Esophagus mucosa (tissue), 1 donor: ENCODE measurements at places on chromosomes 12 and 14.
A peak's percentile ranks its signal among the peaks of the same experiment; 100 is the strongest.

DNA sequence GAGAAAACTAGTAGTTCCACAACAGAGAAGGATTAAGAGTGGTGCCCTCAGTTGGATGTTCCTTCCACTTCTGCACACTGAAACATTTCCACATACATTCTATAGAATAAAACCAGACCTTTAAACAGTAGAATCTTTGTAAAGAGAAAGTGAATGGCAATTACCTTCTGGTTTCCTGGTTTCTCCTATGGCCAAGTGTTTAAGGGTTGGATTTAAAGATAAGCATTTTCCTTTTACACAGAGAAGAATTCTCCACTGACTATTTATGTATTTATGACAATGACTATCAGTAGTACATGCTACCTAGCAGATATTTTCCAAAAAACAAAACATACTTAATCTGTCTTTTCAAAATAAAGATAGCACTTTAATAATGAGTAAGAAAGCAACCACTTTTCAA lies 3.2 kb downstream of the ATG2B start:
- ATAC-seq, result no peak

- no peak for ATAC-seq
Observed at GRCh38 chr12:52480073-52480472, 6.5 kb upstream of the KRT6C start.

- no peak for ATAC-seq
Observed at GRCh38 chr14:102971314-102971713, 48.9 kb downstream of the AMN start.

GRCh38 chr12:89960011-89960507 lies 251.4 kb upstream of the ATP2B1 start:
- peak; percentile 92 for ATAC-seq

GRCh38 chr14:79337761-79338160 lies 873.5 kb downstream of the DIO2 start:
- no peak for ATAC-seq

GRCh38 chr12:89392391-89392790 lies 40.1 kb upstream of the DUSP6 start:
- no peak for ATAC-seq

GRCh38 chr14:74906925-74907521 lies 16.0 kb downstream of the RPS6KL1 start:
- ATAC-seq, result peak; percentile 2

GRCh38 chr12:112971248-112971647 lies 7.1 kb upstream of the OAS2 start:
- ATAC-seq, result no peak

- no peak for ATAC-seq
Observed at GRCh38 chr14:68950111-68950510, 29.0 kb downstream of the ACTN1 start.

DNA sequence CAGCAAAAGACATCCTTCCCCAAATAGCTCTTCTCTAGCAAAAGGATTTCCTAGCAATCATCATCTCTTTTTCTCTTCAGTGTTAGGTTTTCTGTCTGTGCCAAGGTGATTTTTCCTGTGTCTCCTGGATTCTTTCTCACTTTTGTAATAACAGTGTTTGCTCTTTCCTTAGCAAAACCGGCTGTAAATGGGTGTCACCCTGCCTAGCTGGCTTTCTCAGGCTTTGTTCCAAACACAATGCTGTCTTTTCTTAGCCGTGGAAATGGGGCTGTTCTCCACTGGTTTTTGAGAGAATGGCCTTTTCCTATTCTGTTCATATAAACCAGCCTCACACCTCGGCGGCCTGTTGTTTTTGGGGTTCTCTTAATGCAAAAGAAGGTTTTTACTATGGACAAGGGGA lies 21.9 kb downstream of the JDP2 start:
- peak; percentile 23 for ATAC-seq

GRCh38 chr12:130218682-130219081 lies 56.4 kb downstream of the FZD10 start:
- ATAC-seq, result no peak

- ATAC-seq, result no peak
Observed at GRCh38 chr12:28456934-28457710, 266.9 kb downstream of the CCDC91 start.

DNA sequence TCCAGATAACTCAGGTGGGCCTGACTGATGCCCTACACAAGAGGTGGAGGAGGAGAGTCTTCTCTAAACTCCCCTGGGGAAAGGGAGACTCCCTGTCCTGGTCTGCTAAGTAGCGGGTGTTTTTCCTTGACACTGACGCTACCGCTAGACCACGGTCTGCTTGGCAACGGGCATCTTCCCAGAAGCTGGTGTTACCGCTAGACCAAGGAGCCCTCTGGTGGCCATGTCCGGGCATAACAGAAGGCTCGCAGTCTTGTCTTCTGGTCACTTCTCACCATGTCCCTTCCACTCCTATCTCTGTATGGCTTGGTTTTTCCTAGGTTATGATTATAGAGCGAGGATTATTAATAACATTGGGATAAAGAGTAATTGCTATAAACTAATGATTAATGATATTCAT lies 965.5 kb downstream of the TMEM121 start:
- no peak for ATAC-seq

- no peak for ATAC-seq
Observed at GRCh38 chr14:36365766-36366165, 45.3 kb upstream of the MBIP start.

- ATAC-seq, result no peak
Observed at GRCh38 chr14:75064205-75064567, 362 bp upstream of the ACYP1 start.

- no peak for ATAC-seq
Observed at GRCh38 chr12:132588319-132588718, 22.1 kb downstream of the LRCOL1 start.

DNA sequence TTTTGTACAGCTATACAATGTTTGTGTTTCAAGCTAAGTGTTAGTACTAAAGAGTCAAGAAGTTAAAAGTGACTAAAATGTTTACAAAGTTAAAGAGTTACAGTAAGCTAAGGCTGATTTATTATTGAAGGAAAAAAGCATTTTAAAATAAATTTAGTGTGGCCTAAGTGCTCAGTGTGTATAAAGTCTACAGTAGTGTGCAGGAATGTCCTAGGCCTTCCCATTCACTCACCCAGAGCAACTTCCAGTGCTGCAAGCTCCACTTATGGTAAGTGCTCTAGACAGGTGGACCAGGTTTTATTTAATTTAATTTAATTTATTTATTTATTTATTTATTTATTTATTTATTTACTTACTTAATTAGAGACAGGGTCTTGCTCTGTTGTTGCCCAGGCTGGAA lies 19.6 kb downstream of the DLK1 start:
- no peak for ATAC-seq

GRCh38 chr12:11133816-11134215 lies 628 bp downstream of the TAS2R30 start:
- no peak for ATAC-seq

DNA sequence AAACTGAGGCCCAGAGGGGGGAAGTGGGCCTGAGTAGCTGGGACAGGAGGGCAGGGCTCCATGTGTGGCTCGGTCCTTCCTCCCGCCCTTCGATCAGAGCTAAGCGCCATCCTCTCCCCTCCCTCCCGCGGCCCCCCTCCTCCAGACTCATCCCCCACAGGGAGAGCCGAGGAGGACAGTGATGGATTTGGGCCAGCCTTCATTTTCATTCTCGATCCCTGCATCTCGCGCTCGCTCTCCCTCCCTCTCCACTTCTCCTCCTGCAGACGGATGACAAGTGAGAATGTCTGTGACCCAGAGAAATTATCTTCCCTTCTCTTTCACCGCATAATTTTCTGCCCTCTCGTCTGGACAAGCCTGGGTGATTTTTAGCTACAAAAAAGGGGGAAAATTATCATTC lies 183.3 kb downstream of the RBM19 start:
- ATAC-seq, result no peak

DNA sequence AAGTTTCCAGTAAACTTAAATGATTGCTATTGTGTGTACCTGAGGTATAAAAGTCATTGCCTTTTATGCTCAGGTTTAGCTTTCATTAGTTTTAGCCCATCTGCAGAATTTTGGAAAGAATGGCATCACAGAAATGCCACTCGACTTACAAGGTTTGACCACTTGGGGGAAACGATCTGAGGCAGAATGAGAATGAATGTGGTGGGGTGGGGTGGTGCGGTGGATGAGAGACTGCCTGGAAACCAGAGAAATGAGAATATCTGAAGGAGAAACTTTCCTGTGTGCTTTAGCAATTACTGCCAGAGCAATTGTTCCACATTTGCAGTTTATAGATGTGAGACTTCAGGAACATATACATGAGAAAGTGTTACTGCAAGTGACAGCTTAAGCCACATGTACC lies 225.4 kb upstream of the PDE3A start:
- no peak for ATAC-seq

GRCh38 chr12:120416490-120417216 lies 21.3 kb upstream of the COX6A1 start:
- ATAC-seq, result no peak

DNA sequence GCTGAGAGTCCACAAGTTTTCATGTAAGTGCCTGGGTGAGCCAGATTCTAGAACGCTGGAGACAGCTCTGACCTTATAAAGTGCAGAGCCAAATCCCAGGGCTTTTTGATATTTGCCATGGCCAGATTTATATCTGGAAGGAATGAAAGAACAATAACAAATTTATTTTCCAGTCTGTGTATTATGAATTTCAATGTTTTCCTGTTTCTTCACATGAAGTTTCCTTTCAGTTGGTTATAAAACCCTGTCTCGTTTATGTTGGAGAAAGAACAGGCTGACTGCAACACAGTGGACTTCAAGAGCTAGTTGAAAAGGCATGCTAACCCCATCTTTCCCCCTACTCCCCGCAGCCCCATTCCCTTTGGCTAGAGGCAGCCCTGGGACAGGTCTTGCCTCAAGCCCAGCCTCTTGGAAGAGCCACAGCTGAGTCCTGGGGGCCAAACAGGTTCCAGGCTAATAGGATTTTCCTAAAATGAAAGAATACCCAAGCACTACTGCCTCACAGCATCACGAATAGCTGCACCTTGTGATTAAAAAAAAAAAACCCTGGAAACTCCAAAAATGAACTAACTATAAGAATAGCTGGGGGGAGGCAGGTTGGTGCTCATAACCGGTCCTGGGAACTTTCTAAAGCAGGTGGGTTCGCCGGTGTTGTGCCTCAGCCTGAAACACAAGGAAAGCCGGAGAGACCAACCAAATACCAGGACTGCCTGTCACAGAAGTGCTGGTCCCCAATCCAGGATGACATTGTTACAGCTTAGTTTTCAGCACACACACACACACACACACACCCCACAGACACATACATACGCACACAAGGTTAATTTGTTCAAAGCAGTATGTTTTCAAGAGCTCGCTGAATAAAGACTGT lies 1.5 kb downstream of the FBLN5 start:
- ATAC-seq, result no peak

GRCh38 chr12:114750917-114751316 lies 66.9 kb upstream of the TBX3 start:
- no peak for ATAC-seq

- ATAC-seq, result no peak
Observed at GRCh38 chr12:32519047-32519446, 119.7 kb downstream of the FGD4 start.

- peak; percentile 34 for ATAC-seq
Observed at GRCh38 chr12:12439636-12440035, 82.8 kb downstream of the BORCS5 start.

DNA sequence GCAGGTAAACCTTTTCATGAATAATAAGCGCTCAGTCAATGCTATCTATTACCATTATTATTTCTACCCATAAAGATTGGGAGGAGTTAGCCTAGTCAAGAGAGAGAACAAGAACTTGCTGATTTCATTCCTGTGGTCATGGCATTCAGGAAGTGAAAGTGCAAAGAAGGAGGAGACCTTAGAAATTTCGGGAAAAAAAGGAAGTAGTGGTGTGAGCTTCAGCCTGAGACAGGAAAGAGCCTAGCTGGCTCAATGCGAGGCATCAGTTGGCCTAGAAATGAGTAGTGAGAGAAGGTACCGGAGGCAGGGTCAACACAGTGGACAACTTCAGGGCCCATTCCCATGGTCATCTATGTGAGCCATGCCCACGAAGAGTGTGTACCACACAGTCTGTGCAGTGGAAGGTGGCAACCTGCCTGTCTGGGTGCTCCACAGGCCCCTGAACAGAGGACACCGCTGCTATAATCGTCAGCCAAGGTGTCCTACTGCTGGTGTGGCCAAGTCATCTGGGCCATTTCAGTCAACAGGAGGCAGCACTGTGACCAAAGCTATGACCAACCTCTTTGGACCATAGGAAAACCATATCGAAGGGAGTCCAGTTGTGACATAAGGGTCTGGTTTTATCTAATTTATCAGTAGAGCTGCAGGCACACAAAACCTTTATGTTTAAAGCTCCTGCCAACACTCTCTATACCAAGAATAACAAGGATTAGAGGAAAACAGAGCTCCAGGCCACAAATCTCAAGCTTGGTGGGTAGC lies 16.2 kb upstream of the STON2 start:
- no peak for ATAC-seq

DNA sequence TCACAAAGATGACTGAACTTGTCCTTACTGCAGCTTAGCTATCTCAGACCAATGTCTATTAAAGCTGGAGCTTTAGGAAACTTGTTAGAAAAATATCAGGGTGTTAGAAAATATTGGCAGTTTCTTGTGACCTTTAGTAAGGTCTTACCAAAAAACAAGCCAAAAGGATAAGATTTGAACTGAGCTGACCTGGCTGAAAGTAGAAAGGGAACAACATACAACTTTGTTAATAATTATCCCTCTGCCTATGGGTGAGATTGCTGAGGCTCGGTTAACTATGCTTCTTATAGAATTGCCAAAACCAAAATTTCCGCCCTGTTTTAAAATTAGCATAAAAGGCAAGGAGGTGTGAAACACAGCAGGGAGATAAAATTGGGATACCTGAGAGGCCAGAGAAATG lies 73.8 kb downstream of the DHRS2 start:
- no peak for ATAC-seq

GRCh38 chr14:80206351-80207080 lies 4.8 kb downstream of the DIO2 start:
- no peak for ATAC-seq

GRCh38 chr12:13780453-13780852 lies 200.9 kb downstream of the GRIN2B start:
- ATAC-seq, result no peak

DNA sequence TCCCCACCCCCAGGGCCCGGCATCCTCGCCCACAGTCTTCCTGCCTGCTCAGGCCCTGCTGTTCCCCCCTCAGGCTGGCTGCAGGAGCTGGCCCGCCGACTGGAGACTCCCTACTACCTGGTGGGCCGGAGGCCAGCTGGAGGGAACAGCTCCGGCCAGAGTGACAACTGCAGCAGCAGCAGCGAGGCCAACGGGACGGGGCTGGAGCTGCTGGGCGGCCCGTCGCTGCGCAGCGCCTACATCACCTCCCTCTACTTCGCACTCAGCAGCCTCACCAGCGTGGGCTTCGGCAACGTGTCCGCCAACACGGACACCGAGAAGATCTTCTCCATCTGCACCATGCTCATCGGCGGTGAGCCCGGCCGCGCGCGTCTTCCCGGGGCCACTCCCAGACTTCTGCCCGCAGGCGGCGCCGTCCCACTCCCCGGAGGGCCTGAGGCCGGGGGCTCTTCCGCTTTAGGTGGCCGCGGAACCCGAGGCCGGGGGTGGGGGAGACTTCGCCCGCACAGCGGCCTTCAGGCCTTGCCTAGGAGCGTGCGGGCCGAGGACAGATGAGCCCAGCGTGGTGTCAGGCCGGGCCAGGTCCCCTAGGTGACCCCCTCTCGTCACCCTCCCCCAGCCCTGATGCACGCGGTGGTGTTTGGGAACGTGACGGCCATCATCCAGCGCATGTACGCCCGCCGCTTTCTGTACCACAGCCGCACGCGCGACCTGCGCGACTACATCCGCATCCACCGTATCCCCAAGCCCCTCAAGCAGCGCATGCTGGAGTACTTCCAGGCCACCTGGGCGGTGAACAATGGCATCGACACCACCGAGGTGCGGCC lies 10.2 kb downstream of the KCNH3 start:
- no peak for ATAC-seq
